Thoracic aorta (tissue), 2 donors: ENCODE measurements at places on chromosomes 5 and 9.

- DNase-seq = no peak
- H3K36me3 ChIP-seq = no peaks in the 10 kb centered on the region
- no peaks in the 10 kb centered on the region for H3K27me3 ChIP-seq
- H3K27ac ChIP-seq = peak overlapping the region; percentile 90
- H3K4me1 ChIP-seq = peaks cover 14% of the 10 kb centered on the region
Observed at GRCh38 chr9:27528886-27529315, 713 bp downstream of the MOB3B start.

DNA sequence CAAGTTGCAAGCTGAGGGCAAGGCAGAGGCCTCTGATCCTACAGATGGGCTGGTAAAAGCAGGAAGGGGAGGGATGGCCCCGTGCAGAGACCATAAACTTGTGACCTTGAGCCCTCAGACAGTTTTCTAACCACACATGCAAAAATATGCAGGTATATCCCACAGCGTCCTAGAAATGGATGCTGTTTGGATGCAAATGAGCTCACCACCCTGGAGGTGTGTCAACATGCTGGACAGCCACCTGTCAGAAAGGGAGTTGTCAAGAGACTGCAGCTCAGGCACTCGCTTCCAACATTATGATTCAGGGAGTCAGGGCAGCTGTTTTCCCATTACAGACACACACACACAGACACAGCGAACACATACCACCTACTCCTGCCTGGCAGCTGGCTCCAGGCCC, 97.3 kb upstream of the PANK3 start:
- DNase-seq = no peak
- peaks cover 15% of the 10 kb centered on the region for H3K4me1 ChIP-seq
- H3K4me3 ChIP-seq = no peak overlapping the region
- H3K27ac ChIP-seq = no peak overlapping the region
- no peaks in the 10 kb centered on the region for H3K36me3 ChIP-seq

GRCh38 chr5:146641941-146642340, 126.0 kb upstream of the GPR151 start:
- no peak for DNase-seq
- H3K27me3 ChIP-seq = no peaks in the 10 kb centered on the region
- H3K27ac ChIP-seq = no peak overlapping the region
- no peak overlapping the region for H3K4me3 ChIP-seq
- H3K4me1 ChIP-seq = peaks cover 11% of the 10 kb centered on the region
- H3K36me3 ChIP-seq = no peaks in the 10 kb centered on the region

DNA sequence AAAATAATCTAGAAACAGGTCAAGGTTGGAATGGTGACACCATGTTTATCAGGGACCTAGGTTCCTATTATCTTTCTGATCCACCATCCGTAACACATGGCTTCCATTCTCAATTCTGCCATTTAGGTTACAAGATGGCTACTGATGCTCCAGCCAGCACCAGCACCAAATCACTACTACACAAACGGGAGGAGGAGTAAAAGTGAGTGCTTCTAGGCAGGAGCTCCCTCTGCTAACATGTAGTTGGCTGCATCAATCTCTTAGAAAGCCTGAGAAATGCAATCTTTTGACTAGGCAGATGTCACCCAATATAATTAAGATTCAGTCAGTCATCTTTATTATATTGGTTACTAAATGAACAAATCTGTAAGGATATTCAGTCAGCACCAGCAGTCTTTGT, 515.9 kb downstream of the RAB3C start:
- H3K36me3 ChIP-seq = no peaks in the 10 kb centered on the region
- H3K27me3 ChIP-seq = no peaks in the 10 kb centered on the region
- DNase-seq = no peak
- H3K4me3 ChIP-seq = no peak overlapping the region

DNA sequence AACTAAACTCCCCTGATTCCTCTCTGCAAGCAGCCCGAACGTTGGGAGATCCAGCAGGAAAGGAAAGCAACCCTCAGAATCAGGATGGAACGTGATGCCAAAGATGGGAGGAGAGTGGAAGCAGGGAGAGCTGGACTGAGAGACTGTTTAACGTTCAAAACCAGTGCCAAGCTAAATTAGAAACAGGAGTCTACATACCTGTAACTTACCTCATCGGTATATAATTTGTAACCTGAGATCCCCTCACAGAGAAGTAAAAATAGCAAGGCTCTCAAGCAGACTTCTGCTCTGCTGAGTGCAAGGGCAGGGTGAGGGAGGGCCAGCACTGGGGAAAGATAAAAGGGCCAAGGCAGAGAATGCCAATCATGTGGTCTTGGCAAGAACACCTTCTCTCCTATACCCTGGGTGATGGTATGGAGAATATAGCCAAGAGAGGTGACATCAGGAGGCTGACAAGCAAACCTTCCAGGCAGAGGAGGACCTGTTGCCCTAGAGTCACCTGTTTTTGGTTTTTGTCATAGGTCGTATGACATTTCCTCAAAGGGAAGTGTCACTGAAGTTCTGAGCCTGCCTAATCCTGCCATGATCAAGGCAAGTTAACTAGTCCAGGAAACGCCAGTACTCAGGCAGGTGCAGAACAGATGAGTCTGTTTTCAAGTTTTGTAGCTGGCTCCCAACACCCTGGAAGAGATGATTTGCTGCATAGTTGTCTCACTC, 472.0 kb downstream of the NFIB start:
- H3K36me3 ChIP-seq = no peaks in the 10 kb centered on the region
- no peak for DNase-seq
- H3K27ac ChIP-seq = no peak overlapping the region
- H3K27me3 ChIP-seq = no peaks in the 10 kb centered on the region

- no peaks in the 10 kb centered on the region for H3K27me3 ChIP-seq
- H3K4me3 ChIP-seq = no peak overlapping the region
- DNase-seq = no peak
- no peak overlapping the region for H3K27ac ChIP-seq
Observed at GRCh38 chr9:108193026-108193710, 662.6 kb downstream of the ACTL7B start.

- peaks cover 3% of the 10 kb centered on the region for H3K4me1 ChIP-seq
- H3K27me3 ChIP-seq = no peaks in the 10 kb centered on the region
- H3K4me3 ChIP-seq = no peak overlapping the region
Observed at GRCh38 chr9:561427-561826, 280.1 kb upstream of the DMRT1 start.

DNA sequence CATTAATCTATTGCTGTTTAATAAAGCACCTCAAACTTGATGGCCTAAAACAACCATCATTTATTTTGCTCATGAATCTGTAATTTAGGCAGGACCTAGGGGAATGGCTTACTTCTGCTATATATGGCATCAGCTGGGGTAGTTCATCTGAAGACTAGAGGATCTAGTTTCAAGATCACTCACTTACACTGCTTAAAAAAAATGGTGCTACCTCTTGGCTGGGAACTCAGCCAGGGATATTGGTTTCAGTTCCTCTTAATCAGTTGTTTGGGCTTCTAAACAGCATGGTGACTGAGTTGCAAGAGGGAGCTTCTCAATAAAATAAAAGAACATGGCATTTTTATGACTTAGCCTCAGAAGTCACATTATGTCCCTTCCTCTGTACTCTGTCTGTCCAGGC, 142.0 kb downstream of the FAM114A2 start:
- H3K27me3 ChIP-seq = no peaks in the 10 kb centered on the region
- peaks cover 48% of the 10 kb centered on the region for H3K4me1 ChIP-seq
- DNase-seq = no peak

DNA sequence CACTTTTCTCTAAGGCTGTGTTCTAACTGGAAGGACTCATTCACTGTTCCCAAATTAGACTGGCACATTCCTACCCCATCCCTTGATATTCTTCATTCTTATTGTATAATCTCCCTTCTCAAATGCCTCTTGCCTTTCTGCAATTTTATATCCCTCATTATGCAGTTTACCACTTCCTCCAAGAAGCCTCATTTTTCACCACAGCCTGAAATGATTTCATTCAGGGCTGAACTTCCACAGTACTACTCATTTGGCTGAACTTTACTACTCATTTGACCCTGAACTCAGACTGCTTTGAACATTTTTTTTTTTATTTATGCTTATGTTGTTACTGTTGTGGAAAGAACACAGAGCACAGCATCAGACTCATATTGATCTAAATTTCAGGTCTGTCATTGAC, 32.7 kb downstream of the GRIA1 start:
- no peaks in the 10 kb centered on the region for H3K36me3 ChIP-seq
- no peaks in the 10 kb centered on the region for H3K27me3 ChIP-seq
- no peak for DNase-seq
- no peak overlapping the region for H3K4me3 ChIP-seq
- H3K27ac ChIP-seq = no peak overlapping the region

DNA sequence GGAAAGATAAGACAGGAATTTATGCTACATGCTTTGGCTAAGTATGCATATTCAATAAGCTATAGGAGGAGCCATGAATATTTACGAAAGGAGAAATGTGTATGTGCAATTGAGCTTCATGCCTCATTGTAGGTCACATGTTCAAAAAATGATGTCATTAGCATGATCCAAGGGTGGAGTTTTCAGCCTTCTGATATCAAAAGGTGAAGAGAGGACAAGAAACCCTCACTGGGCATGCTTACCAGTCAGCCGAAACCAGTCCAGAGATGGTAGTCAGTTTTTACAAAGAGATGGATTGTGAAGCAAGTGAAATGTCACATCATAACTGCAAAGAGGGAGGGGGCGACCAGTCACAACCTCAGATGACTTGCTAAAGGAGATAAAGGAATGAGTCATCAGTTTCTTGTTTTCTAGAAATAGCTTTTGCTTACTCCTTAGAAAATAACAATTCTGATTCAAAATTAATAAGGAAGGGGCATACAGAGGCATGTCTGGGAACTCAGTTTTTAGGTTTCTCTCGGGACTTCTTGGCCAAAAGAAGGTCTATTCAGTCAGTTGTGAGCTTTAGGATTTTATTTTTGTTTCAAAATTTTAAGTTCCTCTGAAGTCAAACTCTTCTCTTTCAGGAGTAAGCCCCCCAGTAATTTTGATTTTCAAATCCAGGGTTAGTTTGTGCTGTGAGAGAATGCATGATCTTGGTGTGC, 1067.8 kb upstream of the EDIL3 start:
- H3K4me1 ChIP-seq = no peaks in the 10 kb centered on the region
- H3K36me3 ChIP-seq = no peaks in the 10 kb centered on the region
- no peaks in the 10 kb centered on the region for H3K27me3 ChIP-seq
- no peak overlapping the region for H3K27ac ChIP-seq
- no peak overlapping the region for H3K4me3 ChIP-seq
- no peak for DNase-seq

DNA sequence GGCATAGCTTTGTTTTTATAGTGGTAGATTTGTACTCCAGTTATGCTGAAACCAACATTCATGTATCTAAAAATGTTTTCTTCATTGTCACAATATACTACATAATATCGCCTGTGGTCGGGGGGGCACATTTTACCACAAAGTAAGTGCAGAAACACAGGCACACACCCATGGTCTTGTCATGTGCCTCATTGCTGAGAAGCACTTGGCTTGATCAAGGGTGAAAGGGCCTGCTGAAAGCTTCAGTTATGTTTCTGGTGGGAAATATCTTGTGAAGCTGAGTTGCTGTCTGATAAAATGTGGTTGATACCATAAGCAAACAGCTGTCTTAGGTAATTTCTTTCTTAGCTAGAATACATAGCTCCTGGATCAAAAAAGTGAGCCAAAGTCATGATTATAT, 393.1 kb downstream of the MAN2A1 start:
- DNase-seq = no peak
- peaks cover 13% of the 10 kb centered on the region for H3K4me1 ChIP-seq
- no peaks in the 10 kb centered on the region for H3K27me3 ChIP-seq
- H3K27ac ChIP-seq = no peak overlapping the region
